ENCODE measurements at places on chromosomes 5 and 9.

DNA sequence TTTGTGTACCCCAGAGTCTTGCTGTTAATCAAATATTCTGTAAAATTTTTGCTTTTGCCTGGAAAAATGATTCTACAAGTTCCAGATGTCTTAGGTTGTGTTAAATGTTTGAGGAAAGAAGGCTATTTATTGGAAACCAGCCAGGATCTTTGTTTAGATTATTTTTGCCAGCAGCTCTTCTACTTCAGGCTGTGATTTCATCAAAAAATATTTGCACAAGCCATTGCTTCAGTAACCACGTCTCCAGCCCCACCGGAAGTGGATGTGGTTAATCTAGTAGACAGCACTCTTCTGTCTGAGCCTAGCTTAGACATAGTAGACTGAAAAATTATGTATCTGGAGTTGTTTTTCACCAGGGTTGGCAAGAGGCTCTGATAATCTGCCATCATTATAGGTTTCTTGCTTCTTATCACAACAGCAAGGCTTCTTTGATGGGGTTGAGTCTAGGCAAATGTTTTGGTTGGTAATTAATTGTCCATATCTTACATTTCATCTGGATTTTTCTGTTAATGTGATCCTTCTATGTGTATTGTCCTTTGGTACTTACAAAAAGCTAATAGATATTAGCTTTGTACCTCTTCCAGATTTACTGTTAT, 17.1 kb downstream of the KCTD16 start:
- DNase-seq = peak; percentile 15

DNA sequence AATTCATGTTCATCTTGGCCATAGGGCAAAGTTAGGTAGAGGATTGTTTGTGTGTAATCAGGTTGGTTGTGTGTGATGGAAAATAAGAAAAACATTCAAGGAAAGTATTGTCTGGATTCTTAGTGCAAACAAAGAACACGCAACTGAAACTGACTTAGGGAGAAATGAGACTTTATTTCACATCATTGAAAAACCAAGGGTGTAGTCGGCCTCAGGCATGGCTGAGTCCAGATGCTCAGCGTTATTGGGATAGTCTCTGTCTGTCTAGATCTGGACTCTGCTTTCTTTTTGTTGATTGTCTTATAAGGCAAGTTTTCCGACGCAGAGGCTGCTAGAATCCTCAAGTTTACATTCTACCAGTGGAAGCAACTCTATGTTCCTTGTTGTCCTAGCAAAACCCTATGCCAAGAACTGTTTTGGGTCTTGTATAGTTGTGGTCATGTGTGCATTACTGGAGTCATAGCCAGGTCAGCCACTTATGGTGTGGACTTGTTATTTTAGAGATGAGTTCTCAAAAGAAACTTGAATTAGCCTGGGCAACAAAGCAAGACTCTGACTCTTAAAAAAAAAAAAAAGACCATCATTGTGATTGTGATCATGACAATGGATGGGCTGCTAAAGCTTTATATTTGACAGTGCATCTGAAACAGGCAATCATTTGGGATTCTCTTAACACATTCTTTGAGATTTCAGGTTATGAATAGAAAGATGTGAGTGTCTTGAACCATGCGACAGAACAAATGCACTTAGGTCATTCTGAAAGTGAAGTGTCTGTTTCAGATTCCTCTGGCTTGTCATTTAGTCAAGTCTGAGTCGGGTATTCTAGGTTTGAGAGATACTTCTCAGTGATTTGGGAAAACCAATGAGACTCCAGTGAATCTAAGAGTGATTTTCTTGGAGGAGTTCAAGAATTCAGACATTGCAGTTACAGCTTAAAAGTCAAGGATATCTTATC, 82.6 kb downstream of the DOCK2 start:
- DNase-seq = no peak

GRCh38 chr5:94771742-94772141, 153.3 kb downstream of the SLF1 start:
- no peak for DNase-seq

DNA sequence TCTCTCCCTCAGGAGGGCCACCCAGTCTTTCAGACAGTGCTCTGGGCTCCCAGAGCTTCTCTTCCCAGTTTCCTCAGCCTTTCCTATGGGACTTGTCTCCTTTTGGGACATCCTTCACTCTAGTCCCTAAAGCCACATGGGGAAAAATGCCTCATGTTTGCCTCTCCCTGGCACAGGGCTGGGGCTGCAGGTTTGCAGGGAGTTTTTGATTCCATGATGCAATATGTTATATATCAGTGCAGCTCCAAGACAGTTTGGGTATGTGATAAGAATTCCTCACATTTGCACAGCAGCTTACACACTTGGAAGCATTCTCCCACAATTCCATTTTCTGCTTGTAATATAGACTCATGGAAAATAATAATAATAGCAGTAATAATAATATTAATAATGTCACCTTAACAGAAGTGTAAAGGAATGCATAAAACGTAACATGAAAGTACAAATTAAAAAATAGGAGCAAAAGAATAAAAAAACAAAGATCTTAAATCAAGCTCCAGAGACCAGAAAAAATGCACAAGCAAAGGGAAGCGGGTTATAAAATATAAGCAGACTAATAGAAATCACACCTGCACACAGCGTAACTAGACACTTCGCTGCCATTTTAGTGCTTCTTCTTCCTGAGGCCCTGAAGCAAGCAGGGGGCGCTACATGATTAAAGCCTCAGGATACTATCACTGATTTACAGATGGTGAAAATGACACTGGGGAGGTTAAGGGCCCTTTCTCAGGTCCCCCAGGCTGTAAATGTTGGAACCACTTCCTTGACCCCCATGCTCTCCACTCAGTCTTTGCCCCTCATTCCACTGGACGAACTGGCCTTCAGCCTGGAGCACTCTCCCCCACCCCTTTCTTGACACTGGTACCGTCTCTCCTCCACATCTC, 70.0 kb upstream of the IL17B start:
- no peak for DNase-seq

- no peak for DNase-seq
Observed at GRCh38 chr5:162496100-162496808, 428.7 kb downstream of the GABRG2 start.

- no peak for DNase-seq
Observed at GRCh38 chr9:88995627-88996026, 4.4 kb downstream of the S1PR3 start.

DNA sequence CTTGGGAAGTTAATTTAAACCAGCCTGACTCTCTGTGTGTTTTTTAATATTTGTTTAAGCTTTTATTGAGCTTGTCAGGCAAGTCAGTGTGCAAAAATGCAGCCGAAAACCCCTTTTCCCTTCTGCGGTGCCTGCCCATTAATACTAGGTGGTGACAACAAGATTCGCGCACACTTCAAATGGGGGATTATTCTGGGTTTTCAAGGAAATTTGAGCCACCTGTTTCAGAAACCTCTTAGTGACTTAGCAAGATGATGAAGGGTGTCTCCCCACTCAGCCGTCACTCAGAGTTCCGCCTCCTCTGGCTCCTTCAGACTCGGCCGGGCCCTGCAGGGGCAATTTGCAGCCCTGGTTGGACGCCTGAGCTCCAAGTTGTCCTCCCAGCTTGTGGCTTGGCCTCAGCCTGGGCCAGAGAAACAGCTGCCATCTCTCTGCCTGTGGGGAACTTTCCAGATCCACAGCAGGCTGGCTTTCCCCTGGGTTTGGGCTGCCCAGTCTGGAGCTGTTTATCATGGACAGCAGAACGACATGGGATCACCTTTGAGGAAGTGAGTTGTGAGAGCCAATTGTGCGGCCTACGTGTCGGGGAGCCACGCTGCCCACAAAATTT, 75.9 kb downstream of the SPRY4 start:
- DNase-seq = no peak

- DNase-seq = no peak
Observed at GRCh38 chr5:160802592-160802991, 49.4 kb downstream of the ATP10B start.

DNA sequence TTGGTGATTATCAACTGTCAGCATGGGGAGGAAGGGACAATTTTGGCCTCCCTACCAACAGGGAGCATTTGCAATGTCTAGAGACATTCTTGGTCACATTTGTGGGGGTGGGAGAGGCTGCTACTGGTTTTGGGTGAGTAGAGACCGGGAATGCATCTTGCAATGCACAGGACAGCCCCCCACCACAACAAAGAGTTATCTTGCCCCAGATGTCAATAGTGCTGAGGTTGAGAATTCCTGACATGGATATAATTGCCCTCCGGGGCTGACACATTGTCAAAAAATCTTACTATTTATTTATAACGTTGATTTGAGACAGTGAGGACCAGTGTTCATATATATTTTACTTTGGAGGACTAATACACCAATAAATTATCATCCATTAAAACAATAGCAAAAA, 316.1 kb downstream of the PSAT1 start:
- DNase-seq = no peak

- no peak for DNase-seq
Observed at GRCh38 chr9:89523948-89524347, 26.0 kb upstream of the SEMA4D start.

DNA sequence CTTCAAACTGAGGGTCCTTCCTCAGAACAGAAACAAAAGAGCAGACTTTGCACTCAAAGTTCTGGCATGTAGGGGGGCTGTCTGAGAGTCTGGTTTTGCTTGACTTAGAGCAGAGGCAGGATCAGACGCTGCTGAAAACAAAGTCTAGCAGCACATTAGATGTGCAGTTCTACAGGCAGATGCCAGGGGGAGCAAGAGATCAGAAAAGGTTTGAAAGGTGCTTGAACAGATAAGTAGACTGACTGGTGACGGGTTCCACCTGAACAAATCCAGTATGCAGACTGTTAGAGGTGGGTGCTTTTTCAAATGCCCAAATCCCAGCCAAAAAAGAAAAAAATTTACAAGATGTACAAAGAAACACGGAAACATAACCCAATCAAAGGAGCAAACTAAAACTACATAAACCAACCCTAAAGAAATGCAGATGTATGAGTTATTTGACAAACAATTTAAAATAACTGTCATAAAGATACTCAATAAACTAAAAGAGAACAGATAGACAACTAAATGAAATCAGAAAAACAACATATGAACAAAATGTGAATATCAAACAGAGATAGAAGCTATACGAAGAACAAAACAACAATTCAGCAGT, 194.7 kb upstream of the FREM1 start:
- no peak for DNase-seq

- DNase-seq = no peak
Observed at GRCh38 chr5:72602696-72603685, 95.8 kb upstream of the ZNF366 start.

GRCh38 chr5:334903-335739, 13.6 kb downstream of the AHRR start:
- DNase-seq = no peak
